ELF-1 (cell line): ENCODE measurements at places on chromosomes 4 and X.

GRCh38 chr4:47560682-47561081, 75.6 kb downstream of the ATP10D start:
- DNase-seq, result no peak

- peak; percentile 93 for DNase-seq
These were observed 2.1 kb downstream of the PITX2 start for GRCh38 chr4:110620691-110621327.

DNA sequence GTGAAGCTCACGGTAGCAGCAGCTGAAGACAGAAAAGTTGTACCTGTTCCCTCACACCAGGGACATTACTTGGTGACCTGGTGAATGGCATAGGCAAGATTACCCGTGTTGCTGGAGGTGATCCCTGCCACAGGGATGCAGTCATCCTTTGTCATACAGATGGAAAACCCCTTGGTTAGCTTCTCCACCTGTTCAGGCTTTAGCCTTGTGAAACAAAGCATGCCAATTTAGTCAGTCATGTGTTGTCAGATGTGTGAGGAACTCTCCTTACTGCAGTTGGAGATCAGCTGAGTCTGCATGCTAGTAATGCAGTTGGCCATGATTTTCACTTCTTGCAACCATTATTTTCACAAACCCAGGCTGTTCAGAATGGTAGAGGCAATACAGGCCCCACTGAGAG, 41.0 kb downstream of the AMELX start:
- no peak for DNase-seq

GRCh38 chr4:6788123-6788522, 5.6 kb downstream of the KIAA0232 start:
- DNase-seq, result no peak

- DNase-seq, result no peak
These were observed 81.5 kb downstream of the SHROOM2 start for GRCh38 chrX:9867753-9868152.

- no peak for DNase-seq
These were observed 218.9 kb downstream of the PPP3CA start for GRCh38 chr4:101128473-101128872.

DNA sequence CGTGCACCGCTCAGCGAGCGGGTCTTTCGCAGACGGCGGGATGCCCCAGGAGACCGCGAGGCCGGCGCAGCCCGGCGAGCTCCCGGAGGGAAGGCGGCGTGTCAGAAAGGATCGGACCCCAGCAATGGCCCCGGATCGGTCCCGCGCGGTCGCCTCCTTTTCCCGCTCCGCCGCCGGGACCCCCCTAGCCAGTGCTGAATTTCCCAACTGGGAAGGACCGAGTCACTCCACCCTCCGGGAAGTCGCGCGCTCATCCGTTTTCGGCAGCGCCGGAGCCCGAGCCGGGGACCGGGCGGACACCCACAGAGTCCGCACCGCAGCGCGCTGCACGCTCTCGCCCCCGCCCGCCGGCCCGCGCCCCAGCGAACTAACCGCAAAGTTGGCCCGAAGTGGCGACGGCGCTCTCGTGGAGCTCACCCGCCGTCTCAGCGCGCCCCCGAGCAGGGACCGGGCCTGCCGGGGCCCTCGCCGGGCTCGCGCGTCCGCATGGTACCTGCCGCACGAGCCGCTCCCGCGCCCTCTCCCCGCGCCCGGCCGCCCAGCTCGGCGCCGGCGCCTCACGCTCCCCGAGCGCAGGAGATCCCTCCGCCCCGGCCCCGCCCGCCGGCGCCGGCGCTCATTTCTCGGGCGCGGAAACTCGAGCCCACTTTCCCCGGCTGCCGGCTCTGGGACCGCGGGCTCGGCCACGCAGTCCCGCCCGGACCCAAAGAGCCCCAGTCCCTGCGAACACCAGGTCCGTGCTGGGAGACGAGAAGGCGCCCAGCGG, at the start of gene FAT1:
FAT1 (minus strand) TSS at position 565 of the 766 bp plus-strand sequence. CDS start 14,029 bp downstream, outside the sequence.
- DNase-seq, result peak; percentile 58
